ENCODE measurements at places on chromosomes 3 and 15.
A peak's percentile ranks its signal among the peaks of the same experiment; 100 is the strongest.

- no peak for DNase-seq
Measured at GRCh38 chr3:49791571-49791970, 5.2 kb upstream of the IP6K1 start.

DNA sequence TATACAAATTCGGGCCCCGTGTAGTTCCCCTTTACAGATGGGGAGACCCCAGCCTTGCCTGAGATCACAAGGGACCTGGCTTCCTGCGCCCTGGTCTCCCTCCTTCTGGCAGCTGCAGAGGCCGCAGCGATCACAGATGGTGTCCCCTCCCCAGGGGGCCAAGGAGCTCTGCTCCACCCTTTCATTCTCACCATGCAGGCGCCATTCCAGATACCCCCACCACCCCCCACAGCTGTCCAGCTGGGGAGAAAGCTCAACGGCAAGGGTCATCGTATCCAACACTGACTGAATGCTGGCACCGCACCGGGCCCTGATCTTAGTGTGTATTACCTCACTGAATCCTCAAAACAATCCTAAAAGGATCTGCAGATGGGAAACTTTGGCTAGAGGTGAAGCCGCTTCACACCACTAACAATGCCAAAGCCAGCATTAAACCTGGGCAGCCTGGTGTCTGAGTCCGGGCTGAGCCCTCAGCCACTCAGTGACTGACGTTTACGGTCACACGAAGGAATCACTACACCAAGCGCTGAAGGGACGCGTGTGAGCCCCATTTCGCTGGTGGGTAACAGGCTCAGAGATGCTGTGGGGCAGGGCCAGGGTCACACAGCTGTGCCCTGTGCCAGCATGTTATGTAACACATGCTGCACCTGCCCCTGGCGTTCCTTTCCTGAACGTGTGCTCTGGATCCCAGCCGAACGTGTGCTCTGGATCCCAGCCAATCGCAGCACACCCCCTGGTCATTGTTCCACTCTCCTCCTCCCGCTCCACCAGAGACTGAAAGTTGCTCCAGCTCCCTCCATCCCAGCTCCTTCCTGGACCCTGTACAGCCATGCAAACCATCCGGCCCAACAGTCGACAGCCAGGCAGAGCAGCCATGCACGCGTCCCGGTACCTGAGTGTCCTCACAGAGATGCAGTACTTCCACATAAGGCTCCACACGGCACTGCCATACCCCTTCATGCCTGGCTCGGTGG lies 51.8 kb downstream of the IQSEC1 start:
- no peak for DNase-seq

- no peak for DNase-seq
Measured at GRCh38 chr15:22258398-22259150, 178.2 kb downstream of the OR4M2 start.

GRCh38 chr3:85161544-85161943 lies 202.8 kb downstream of the CADM2 start:
- no peak for DNase-seq

DNA sequence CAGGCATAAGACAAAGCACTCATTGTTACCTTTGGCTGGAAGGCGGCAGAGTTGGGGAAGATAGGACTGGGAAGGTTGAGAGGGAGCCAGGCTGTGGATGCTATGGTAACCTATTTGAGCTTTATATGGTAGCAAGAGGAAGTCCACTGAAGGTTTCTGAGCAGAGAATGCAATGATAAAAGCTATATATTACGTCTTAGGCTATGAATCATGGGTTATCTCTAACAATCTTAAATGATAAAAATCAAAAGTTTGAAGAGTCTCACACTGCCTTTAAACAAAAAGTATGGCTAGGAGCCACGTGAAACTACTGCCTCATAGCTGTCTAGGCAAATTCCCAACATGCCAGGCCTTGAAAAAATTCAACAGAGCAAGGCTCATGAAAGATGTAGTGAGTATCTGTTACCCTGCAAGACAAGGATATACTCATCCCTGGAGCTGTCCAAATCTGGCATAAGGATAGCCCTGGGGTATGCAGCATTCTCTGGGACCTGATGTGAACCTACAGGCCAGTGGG lies 4.1 kb downstream of the P3H2 start:
- DNase-seq: no peak

GRCh38 chr3:135503760-135504686 lies 461.5 kb upstream of the PPP2R3A start:
- no peak for DNase-seq

GRCh38 chr15:73596174-73596573 lies 37.0 kb downstream of the NPTN start:
- DNase-seq: no peak

DNA sequence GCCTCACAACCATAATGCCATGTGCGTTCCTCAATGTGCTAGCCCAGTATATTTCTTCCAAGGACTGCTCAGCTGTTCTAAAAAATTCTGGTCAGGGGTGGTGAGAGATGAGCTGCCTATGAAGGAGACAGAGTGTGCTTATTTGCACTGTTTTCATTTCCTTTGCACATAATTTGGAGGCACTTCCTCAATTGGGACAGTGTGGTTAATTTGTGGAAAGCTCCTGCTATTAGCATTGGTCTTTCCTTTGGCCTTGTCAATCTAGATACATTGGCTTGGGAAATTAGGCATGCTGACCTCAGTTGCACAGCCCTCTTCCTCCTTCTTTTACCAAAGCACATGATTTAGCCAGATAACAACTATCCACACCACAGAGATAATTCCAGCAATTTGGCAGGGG lies 9.4 kb downstream of the FAM81A start:
- no peak for DNase-seq

DNA sequence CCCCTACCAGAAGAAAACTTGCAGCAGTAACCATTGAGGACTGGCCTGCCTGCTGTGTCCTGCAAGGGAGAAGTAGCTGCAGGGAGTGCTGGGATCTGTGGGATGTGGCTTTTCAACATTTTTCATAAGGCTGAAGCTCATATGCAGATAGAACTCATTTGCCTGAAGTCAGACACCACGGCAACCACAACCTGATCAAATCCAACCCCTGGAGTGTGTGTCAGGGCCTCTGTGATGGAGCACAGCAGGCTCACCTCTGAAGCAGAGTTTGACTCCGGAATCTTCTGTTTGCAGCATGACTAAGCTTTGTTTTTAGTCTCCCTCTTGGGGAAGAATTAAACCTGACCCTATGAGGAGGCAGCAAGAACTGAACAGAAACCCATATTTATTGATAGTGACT lies 508.7 kb downstream of the AGBL1 start:
- DNase-seq: no peak

DNA sequence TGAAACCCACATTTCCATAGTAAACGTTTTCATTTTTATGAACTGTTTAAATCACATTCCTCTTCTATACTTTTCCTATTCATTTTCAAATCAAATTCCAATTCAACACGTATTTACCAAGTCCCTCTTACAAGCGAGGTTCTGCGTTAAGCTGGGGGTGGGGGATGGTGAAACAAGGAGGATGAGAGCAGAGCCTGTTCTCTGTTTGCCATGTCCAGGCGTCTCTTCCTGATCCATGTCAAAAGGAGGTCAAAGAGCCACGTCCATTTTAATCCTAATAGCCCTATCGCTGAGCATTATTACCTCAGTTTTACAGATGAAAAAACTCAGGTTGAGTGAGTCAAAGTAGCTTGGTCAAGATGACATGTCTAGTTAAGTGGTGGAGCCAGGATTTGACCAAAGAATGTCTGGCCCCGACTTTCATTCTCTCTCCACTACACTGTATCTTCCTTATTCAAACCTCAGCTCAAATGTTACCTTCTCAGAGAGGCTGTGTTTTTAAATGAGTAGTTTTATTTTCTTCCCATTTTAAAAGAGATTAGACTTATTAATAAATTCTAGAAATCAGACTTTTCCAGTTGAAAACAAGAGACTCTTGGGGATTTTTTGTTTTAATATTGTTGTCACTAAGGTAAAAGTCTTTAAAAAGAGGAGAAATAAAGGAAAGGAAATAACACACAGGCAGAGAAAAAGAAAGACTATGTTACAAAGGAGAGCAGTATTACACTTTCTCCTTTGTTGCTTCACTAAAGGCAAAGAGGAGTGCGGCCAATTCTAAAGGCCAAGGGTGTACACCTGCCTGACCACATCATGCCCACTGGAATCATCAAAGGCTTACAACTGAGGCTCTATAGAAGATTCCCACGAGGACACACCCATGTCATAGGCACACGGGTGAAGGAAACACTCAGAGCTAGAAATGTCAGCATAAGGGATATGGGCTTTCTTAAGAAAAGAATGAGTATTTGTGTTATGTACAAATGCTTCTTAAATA lies 42.4 kb downstream of the MYO5A start:
- DNase-seq: no peak

GRCh38 chr15:51681303-51681963 lies at the start of gene SCG3:
TSS of gene SCG3 (plus strand) at chr15:51681503. CDS start at chr15:51681756, 253 bp downstream.
- DNase-seq: peak; percentile 25

- peak; percentile 32 for DNase-seq
Measured at GRCh38 chr15:50066202-50066601, 52.8 kb downstream of the ATP8B4 start.

DNA sequence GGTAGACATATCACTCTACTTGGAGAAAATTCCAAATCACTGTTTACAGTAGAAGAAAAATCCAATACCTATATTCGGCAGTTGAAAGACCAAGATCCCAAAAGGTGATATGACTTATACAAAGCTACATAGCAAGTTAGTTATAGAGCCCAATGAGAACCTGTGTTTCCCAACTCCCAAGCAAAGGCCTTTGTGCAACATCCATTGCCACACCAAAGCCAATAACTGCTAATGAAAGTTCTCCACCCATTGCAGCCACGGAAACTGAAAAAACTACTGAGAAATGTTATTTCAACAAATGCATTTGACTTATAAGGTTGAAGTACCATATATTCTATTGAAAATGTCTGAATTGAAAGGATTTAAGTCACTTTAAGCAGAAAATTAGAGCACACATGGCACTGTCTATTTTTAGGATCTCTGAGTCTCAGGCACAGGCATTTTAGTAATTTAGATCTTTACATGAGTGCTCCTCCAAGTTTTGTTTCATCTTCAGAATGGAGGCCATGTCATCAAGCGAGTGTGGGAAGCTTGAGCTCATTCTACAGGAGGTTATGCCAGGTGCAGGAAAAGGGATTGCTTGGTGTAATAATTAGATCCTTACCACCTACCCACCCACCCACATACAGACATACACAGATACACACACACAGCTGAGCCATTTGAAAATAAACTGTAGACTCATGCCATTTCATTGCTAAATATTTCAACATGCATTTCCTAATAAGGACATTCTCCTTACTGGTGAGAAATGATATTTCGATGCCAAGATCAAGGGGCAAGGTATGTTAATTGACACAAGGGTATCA lies 19.7 kb upstream of the ANO10 start:
- DNase-seq: no peak

- DNase-seq: no peak
Measured at GRCh38 chr15:92415639-92416297, 22.1 kb downstream of the ST8SIA2 start.

DNA sequence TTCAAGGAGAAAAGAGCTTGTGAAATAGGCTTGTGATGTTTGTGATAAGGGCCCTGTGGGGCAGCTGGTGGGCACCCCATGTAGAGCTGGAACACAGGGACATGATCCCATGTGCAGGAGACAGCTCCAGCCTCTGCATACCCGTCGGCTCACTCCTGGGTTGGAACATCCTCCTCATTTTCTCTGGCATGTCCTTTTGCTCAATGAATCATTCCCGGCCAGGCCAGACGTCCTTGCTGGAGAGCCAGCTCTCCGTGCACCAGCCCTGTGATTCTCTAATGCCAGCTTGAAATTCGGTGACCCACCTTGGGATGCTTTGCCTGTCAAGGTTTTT lies 77.3 kb downstream of the SMAD3 start:
- no peak for DNase-seq

GRCh38 chr3:120420928-120421551 lies 29.8 kb downstream of the FSTL1 start:
- no peak for DNase-seq

- DNase-seq: no peak
Measured at GRCh38 chr15:78629031-78629715, 8.4 kb upstream of the CHRNA3 start.

- DNase-seq: no peak
Measured at GRCh38 chr3:56522374-56522773, 34.6 kb upstream of the CCDC66 start.

DNA sequence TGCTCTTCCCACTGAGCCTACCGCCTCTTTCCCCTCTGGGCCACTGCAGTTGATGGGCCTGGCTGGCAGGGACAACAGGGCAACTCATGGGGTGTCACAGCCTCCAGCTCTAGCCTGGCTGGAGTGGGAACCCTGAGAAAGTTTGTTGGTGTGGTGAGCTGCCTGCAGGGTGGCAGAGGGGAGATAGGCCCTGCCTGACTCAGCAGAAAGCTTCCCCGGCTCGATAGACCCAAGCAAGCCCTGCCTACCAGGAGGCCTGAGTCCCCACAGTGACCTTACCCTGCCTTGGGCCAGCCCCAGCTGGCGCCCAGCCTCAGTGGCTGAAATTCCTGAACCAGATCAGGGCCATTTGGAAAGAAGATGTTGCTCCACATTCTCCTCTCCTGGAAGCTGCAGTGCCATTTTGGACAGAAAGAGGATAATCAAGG lies 29.4 kb downstream of the ABTB1 start:
- no peak for DNase-seq

DNA sequence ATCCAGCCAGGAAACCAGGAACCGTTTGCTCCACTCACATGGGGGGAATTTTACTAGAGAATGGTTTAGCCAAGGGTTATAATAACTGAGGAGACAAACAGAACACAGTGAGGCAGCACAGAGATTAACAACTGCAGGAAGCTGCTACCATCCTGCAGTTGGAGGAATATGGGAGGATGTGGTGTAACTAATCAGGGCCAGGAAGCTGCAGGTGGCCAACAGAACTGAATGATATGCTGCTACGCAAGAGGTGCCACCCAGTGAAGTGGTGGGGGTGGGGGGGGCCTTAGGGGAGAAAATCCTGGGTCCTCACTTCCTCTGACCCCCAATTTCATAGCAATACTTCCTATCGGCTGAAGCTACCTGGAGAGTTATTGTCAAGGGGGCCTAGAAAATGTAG lies 306.4 kb upstream of the STT3B start:
- peak; percentile 47 for DNase-seq

GRCh38 chr3:1200371-1200770 lies 107.5 kb downstream of the CNTN6 start:
- no peak for DNase-seq

DNA sequence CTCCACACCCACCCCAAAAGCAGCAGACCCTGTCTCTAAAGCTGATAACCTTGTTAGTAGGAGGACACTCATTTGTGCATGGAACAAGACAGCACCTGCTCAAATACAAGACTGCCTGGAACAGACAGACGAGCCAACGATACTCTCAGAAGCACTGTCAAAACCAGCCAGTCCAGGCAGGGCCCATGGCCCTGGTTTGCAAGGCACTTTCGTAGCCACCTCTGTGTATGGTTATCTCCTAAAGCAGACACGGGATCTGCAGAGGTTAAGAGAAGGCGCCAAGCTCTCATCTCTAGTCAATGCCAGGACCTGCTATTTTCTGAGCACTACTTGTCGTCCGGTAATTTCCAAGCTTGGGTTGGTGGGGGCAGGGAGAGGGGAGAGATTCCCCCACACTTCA lies 10.5 kb downstream of the NTRK3 start:
- DNase-seq: no peak

- no peak for DNase-seq
Measured at GRCh38 chr15:55770806-55771205, 27.9 kb upstream of the PRTG start.
